MV-4-11 (cell line): ENCODE measurements at places on chromosomes 1 and 21.
A peak's percentile ranks its signal among the peaks of the same experiment; 100 is the strongest.

- no peak for DNase-seq
Observed at GRCh38 chr1:178121883-178122282, 28.0 kb downstream of the RASAL2 start.

- DNase-seq: no peak
Observed at GRCh38 chr1:98201666-98202081, 280.8 kb upstream of the DPYD start.

DNA sequence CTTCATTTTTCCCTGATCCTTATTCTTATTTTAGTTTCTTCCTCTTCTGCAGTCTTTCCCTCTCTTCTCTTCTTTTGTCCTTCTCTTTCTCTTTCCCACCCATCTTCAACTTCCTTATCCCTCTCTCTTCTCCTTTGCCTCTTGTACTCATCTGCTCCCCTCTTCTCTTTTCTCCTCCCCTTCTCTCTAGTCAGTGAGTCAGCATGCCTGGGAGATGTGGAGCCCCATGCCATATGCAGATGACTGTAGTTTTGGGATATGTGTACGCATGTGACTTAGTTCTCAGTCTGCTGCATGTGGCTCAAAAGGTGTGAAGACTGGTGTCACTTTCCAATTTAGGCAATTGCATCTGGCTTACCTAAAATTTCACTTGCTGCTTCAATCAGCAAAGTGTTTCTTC lies 10.4 kb downstream of the DNAJC6 start:
- no peak for DNase-seq

DNA sequence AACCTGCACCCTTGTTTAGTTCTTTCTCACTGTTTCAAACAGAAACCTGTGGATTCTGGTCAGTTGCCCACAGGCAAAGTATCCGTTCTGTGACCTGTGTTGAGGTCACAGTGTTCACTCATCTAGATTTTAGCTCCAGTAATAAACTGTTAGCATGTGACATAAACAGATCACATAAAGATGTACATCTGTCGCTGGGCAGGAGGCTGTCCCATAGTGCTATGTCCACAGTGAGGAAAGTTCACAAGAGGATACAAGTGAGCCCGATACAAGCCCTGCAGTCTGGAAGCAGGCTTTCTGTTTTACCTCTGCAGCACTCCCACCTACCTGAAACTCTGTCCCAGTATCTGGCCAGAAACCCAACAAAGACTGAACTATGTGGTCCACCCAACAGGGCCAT lies 28.4 kb downstream of the LMX1A start:
- no peak for DNase-seq

DNA sequence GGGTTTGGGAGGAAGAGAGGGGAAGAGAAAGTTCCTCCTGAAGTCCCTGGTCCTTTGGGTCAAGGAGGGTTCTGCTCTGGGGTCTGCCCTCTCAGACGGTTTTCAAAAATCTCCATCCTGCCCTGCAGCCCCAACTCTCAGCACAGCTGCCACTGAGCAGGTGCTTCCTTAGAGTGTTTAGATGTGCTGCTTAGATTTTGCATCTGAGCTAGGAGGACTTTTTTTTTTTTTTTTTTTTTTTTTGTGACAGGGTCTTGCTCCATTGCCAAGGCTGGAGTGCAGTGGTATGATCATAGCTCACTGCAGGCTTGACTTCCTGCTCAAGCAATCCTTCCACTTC lies 324.9 kb upstream of the POU3F1 start:
- DNase-seq: no peak

DNA sequence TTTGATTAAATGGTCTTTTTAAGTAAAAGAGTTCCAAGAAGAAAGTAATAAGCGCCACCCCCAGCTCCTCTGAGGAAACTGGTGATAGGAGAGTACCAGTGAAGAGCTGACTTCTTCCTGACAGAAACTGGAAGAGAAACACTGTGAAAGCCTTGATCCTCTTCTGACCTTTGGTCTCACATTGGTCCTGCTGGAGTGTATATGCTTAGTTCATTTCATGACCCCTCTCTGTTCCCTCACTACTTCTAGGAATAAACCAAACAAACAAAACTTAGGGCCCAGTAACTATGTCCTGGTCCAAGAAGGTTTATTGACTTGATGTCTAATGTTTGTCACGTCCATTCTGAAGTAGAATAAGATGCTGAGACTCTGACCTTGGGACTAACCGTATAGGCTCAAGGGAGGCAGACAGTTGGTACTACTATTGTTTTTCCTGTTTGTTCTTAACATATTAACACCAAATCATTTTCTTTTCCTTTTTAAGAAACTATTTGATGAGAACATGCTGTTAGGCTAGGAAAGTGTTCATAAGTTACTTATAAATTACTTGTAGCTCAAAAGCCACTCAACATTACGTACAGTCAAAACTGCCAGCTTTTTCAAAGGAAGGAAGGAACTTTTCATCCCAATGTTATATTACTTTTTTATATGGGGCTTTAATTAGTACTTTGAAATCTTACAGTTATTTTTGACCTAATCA lies 57.9 kb downstream of the MIER1 start:
- no peak for DNase-seq

DNA sequence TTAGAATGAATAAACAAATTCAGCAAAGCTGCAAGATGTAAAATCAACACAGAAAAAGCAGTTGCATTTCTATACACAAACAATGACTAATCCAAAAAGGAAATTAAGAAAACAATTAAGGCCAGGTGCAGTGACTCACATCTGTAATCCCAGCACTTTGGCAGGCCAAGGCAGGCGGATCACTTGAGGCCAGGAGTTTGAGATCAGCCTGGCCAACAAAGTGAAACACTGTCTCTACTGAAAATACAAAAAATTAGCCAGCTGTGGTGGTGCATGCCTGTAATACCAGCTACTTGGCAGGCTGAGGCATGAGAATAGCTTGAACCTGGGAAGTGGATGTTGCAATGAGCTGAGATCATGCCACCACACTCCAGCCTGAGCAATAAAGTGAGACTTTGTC lies 22.3 kb downstream of the THEM4 start:
- peak; percentile 13 for DNase-seq

DNA sequence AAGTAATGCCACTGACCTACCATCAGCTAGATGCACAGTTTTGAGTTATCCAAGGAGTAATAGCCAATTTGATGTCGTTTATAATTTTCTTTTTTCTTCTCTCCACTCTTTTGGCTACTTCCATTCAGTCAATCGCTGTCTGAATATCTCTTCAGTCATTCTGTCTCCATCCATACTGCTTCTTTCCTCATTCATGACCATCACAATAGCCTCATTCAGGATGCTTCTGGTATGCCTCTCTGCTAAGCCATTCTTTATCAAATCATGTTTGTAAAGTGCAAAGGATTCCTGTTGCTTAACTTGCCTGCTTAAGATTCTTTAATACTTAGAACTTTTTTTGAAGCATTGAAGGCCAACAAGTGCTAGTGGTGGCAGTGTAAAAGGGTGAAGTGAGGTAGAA lies 20.2 kb downstream of the TYW3 start:
- DNase-seq: no peak

DNA sequence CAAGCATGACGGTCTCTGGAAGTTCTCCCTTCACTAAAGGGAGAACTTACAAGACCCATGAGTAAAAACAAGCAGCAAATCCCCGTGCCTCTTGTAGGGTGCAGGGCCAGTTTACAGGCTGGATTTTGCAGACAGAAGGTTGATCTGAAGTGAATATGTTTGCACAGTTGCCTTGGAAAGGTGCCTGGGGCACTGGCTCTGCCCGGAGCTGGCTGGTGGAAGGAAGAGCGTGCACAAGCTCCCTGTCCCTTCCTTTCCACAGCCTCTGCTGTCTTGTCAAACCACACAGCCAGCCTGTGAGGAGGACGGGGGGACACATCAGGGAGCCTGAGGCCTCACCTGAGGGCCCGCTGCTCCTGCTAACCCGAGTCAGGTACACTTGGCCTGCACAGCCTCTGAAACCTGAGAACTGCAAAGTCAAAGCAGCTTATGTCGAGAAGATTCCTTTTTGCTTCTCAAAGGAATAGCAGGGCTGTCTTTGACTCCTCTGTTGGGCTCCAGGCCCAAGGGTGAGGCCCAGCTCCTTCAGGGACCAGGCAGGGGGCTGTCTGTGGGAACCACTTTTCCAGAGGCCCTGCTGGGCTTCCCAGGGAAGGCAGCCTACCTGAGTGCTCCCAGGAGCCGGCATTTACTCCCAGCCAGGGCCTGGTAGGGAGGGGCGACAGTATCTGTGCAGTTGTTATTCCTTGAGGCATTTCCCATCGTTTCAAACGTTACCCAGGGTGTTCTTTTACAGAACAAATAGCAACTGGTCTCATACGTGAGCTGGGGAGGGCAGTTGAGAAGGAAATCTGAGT lies 251.5 kb downstream of the SIPA1L2 start:
- DNase-seq: no peak

GRCh38 chr1:154972517-154973343 lies 1.8 kb upstream of the CKS1B start:
- DNase-seq: no peak

DNA sequence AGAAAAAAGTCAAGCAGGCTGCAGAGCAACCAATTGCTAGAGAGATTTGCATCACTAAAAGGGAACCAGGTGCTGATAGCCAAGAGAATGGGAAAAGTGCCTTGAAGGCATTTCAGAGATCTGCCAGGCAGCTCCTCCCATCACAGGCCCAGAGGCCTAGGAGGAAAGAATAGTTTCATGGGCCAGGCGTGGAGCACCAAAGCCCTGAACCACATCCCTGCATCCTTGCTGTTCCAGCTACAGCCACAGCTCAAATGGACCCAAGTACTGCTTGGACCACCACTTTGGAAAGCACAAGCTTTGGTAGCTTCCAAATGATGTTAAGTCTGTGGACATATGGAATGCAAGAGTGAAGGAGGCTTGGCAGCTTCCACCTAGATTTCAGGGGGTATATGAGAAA lies 29.7 kb upstream of the ZSWIM5 start:
- DNase-seq: no peak

GRCh38 chr1:153349363-153350320 lies 1.0 kb upstream of the PGLYRP4 start:
- peak; percentile 52 for DNase-seq

GRCh38 chr1:43368646-43369020 lies 822 bp upstream of the ELOVL1 start:
- DNase-seq: no peak

DNA sequence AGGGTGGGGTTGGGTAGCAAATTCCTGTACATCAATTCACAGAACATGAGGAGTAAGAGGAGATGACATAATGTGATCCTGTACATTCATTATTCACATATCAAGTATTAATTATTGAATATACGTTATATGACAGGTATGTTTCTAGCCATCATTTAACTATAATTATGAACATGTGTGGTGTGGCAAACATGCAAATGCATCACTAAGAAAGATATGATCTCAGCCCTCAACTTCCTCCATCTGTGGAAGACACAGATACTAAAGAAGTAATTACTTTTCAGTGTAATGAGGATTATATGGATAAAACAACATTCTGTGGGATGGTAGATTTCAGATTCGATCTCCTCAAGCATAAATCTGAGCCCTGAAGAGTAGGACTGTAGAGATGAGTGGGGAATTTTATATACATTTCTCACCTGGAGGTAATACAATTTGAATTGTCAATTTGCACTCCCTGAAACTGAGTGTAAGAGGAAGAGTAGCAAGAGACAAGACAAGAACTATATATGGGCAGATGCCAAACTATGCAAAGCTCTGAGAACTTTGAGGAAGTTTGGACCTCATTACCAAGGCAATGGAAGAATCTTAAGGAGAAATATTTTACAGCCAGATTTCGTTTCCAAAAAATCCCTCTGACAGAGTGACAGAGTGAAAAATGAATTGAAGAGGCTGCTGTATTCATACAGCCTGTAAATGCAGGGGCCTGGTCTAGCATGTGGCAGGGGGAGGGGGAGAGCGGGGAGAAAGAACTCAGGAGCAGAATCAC lies 275.5 kb downstream of the TPR start:
- DNase-seq: no peak

- DNase-seq: no peak
Observed at GRCh38 chr1:216210081-216210480, 213.2 kb downstream of the USH2A start.

- DNase-seq: no peak
Observed at GRCh38 chr21:43917515-43918384, 52.7 kb downstream of the AGPAT3 start.

- DNase-seq: peak; percentile 36
Observed at GRCh38 chr21:26686278-26686677, 113.2 kb upstream of the CYYR1 start.

DNA sequence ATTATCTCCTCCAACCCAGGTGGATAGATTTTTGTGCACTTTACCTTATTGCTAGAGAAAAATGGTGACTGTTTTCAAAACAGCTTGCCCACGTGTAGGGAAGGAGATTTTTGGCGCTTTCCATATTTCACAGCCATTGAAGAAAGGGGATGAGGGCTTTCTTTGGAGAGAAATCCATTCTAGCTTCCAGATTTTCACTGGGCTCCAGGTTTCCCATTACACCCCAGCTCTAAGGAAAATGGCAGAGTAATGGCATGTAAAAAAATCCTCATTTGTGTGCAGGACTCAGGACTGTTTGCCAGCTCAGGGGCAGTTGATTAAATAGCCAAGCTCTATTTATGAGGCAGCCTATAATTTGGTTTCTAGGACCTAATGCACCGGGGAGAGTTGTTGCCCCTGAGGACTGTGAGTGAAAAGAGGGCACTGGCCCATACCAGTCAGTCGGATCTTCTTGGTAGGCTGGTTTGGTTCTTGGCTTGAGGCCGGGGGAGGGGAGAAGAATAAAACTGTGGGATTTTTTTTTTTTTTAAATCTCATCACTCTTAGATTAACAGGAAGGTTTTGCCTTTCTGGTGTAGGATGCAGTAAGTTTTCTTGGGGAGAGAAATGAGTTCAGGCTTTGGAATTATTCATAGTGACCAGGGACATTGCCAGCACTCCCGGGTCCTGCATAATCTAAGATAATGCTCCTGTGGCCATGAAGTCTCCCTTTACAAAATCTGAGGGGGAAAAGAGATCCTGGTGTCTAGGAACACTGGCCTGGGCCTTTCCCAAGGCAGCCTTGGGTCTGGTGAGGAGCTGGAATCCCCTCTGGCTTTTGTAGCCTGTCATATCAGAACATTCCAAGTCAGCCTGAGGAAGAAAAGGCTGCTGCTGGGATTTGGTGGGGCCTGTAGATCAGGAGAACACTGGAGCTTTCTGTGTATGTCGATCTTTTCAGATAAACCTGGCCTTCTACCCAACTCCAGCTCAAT lies 1.9 kb upstream of the ARID1A start:
- DNase-seq: no peak

DNA sequence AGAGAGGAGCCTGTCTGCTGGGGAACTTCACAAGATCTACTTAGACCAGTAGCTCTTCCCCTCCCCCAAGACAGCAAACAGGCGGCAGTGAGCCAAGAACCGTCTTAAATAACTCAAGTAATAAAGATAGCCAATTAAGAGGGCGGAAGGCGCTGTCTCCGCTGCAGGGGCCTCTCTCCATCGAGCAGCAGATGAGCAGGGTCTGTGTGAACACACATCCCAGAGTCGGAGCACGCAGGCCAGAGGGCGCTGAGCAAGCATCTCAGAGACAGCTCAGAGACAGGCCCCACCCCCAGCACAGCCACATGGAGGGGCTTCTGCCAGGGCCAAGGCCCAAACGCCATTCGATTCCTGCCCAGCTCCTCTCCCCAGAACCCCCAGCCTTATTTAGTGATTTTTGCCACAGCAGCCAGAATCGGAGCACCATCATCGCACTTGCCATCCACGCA lies 11.1 kb downstream of the IFFO2 start:
- DNase-seq: no peak
